ENCODE measurements at places on chromosomes 3 and 15.

DNA sequence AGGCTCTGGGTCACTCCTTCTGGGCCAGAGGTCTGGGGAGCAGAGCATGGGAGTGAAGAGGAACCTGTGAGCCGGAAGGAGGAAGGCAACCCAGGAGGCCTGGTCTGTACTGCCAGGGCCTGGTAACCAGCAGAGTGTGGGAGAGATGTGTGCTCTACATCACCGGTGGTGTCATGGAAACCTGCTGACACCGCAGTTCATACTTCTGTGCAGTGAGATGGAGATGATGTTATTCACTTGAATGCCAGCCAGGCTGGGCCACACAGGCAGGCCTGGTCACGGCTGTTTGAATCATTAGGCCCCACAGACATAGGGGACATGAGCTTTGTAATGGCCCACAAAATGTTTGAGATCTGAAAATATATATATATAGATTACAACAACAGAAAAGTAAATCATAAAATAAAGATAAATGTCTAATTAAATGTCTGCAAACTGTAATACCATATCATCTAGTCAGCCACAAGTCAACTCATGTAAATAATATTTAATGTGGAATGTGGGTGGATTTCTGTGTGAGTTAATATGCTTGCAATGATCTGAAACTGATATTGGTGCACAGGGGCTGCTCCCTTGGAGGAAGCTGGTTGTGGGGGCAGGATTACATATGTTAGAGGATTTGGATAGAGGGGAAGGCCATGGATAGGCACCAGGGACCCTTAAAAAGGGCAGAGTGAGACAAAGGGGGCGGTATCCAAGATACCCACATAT lies 108.5 kb upstream of the PFN2 start:
- no peak for DNase-seq

DNA sequence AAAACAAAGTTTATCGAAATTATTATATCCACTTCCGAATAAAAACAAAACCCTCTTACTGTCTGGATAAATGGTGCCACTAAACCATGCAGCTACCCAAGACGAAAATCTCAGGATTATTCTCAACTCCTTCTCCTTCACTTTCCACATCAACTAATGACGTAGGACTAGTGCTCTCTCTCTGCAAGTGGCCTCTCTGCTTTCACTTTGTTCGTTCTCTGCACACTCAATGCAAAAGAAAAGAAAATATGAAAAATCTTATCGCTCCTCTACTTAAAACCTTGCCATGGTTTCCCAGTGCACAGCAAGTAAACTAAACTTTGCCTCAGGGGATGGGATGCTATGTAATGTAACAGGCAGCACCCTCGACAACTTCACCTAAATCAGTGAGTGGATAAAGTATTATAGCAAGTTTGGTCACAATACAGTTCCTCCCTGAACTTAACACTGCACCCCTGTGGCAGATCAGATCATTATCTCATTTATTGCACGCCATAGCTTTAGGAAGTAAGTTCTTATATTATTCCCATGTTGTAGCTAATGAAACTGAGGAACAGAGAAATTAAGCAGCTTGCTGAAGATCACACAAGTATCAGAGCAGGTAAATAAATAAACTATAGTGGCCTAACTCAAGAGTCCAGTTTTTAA lies 262.7 kb upstream of the GADL1 start:
- no peak for DNase-seq

- DNase-seq, result no peak
Measured at GRCh38 chr15:88982304-88982945, 69.2 kb upstream of the MFGE8 start.

DNA sequence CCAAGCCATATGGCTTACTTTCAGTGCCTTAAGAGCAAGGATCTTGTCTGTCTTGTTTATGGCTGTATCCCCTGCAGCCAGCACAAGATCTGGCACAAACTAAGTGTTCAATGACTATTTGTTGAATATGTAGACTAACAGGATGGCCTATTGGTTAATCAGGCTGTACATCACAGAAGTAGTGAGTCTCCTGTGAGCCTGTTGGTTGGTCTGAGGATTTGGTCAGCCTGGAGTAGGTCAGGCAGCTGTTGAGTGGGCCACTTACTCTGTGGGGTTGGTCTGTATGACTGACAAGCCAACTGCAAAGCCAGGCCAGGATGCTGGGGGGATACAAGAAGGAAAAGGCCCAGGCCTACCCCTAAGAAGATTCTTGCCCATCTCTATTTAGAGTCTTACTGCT lies 33.4 kb upstream of the CILP start:
- DNase-seq, result no peak

GRCh38 chr15:100759106-100759505 lies 120.5 kb upstream of the ALDH1A3 start:
- no peak for DNase-seq

DNA sequence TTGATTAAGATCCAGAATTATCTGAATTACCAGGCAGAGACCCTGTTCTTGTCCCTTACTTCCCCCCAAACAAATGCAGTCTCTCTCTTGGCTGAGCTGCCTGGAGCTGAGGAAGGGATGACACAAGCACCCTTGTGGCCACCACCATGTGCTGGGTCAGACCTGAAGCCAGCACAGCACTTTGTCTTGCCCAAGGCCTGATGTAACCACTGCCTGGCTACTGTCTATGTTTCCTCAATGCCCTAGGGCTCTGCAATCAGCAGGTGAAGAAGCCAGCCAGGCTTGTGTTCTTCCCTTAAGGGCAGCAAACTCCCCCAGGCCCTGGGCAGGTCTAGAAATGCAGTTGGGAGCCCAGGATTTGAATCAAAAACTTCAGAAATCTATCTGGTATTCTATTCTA lies 15.8 kb upstream of the CASR start:
- DNase-seq, result no peak

- no peak for DNase-seq
Measured at GRCh38 chr3:194312186-194312742, 38.9 kb downstream of the CPN2 start.

GRCh38 chr3:182829761-182830405 lies 36.6 kb downstream of the ATP11B start:
- DNase-seq, result no peak

- DNase-seq, result no peak
Measured at GRCh38 chr3:140284372-140284771, 349.4 kb downstream of the CLSTN2 start.

GRCh38 chr3:59970376-59970775 lies 920.6 kb upstream of the CFAP20DC start:
- no peak for DNase-seq

DNA sequence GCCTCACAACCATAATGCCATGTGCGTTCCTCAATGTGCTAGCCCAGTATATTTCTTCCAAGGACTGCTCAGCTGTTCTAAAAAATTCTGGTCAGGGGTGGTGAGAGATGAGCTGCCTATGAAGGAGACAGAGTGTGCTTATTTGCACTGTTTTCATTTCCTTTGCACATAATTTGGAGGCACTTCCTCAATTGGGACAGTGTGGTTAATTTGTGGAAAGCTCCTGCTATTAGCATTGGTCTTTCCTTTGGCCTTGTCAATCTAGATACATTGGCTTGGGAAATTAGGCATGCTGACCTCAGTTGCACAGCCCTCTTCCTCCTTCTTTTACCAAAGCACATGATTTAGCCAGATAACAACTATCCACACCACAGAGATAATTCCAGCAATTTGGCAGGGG lies 9.4 kb downstream of the FAM81A start:
- no peak for DNase-seq

- DNase-seq, result no peak
Measured at GRCh38 chr15:63231706-63232105, 42.3 kb downstream of the RAB8B start.

DNA sequence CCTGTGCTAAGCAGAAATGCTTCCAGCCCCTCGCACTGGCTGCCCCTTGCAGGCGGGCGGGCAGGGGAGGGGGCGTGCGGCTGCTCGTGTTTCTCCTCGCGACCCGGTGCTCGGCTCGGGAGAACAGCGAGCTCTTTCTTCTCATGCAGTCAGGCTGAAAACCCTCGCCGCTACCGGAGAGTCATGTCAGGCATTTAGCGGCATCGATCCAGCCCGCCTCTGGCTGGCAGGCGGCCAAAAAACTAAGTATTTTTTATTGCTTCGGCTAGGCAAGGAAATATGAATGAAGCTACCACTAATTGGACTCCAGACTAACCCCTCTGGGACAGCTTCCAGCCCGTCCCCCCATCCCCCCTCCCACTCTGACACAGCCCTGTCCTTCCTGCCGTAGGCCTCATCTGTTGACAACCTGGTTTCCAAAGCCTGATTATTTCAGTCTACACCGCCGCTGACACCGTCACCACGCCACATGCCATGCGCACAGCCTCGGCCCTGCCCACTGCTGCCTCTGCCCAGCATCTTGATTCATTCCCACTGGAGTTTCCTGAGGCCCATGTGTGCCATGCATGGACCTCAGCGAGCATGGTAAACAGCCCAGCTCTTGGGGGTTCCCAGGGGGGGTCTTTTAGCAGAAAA lies 35.3 kb downstream of the TLE3 start:
- DNase-seq, result peak; percentile 86

GRCh38 chr15:86849136-86849535 lies 769.5 kb downstream of the AGBL1 start:
- DNase-seq, result no peak
